Stimulated activated CD4-positive, alpha-beta T cell treated with anti-CD3 and anti-CD28 coated beads, Interleukin-15, amount 100 ng/mL, for 1 hour (primary cell): ENCODE measurements at places on chromosomes 7 and 10.

DNA sequence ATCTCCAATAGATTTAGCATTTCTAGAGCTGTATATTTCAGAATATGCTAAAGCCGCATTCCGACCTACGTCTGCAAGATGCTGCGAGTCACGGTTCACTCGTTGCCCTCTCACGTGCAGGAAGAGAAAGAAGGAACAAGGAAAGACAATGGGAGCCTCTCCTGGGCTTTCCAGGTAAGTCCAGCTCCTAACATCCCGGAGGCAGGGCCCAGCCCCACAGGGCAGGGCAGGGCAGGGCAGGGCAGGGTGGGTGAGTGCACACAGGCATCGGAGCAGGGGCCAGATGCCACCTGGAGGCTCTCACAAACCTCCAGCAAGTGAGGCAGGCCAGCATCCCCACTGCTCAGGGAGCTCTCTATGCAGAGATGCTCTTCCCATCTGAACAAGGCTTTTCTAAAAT is 50.8 kb downstream of the VOPP1 start:
- DNase-seq: no peak

DNA sequence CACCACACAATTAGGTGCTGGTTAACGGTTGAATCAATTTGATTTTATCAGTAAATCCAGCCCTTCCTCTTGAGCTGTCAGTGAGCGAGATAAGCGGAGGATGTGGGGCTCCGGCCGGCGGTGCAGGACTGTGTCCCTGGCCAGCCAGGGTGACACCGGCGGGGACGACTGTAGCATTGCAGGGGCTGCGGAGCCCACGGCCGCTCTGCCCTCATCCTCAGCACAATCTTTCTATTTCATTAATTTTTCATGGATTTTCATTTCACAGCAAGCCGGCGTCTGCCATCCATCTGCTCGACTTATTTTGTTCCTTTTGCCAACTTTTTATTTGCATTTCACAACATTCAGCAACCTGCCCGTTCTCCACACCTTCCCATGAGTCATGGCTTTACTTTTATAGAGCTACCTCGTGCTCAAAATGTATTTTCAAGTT is 4.7 kb downstream of the ADARB2 start:
- no peak for DNase-seq

GRCh38 chr7:91550931-91551330 is 286.7 kb downstream of the FZD1 start:
- DNase-seq: no peak

DNA sequence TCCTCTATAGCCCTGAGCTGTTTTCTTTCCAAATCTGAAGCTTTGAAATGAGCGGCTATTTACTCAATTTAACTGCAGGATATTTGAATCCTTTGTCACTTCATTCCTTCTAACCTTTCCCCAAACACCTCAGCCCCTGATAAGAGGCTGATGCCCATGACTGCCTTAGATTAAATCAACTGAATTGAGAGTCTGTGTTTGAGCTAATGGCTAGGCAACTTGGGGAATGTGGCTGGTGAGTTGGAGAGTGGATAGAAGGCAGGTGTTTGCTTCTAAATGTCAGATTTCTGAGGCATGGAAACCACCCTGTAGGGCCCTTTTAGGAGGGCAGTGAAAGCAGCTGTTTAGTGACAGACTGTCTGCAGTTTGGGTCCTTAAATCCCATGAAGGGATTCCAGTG is 759.9 kb downstream of the LRMDA start:
- DNase-seq: no peak

DNA sequence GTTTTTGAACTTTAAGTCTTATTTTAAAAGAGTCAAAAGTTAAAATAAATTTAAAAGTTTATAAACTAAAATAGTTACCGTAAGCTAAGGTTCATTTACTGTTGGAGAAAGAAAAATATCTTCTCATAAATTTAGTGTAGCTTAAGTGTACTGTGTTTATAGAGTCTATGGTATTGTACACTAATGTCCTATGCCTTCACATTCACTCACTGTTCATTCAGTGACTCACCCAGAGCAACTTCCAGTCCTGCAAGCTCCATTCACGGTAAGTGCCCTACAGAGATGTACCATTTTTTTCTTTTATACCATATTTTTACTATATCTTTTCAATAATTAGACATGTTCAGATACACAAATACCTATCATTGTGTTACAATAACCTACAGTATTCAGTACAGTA is 97.6 kb downstream of the PTN start:
- DNase-seq: no peak

GRCh38 chr7:55128693-55129394 is 110.0 kb downstream of the EGFR start:
- no peak for DNase-seq

GRCh38 chr7:105277341-105277740 is 111.4 kb downstream of the SRPK2 start:
- no peak for DNase-seq

GRCh38 chr7:28041508-28042314 is 138.9 kb downstream of the JAZF1 start:
- DNase-seq: no peak
